SK-N-MC (cell line): ENCODE measurements at places on chromosomes 4 and X.

DNA sequence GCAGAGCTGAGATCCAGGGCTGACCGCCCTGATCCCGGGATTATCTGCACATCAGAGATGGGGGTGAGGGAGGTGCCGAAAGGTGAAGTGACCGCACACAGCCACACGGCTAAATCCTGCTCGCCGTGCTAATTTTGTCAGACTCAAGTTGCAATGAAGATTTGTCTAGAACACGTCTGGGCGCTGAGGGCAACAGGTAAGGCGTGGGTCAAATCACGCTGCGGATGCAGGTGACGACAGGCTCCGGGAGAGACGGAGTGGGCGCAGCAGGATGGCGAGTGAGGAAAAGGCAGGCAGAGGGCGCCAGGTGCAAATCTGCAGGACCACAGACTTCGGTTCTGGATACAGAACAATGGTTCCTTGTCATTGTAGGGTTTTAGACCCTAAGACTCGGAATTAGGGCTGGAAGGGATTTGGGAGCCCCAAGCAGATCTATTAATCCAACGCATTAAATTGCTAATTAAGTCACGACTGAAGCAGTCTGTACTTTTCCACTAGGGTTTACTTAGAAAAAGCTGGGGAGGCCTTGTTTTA, 1.9 kb upstream of the TBC1D14 start:
- no peak for DNase-seq

GRCh38 chrX:118574666-118575065, 79.1 kb downstream of the DOCK11 start:
- DNase-seq = no peak

DNA sequence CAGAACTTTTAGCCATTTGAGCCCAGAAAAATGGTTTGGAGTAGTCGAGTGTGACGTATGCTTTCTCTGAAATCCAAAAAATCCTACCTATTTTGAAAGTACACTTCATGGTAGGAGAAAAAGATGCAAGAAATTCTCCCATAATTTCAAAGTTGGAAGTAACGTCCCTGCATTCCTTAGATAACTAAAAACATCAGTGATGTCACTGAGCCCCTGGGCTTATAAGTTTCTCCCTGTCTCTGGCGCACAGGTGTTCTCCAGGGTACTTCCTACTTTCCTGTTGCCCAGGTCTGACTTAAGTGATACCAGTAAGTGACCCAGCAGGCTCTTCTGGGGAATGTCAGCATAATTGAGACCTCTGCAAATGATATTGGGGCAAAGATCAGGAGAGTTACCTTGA, 90.5 kb upstream of the WDR1 start:
- DNase-seq = no peak

DNA sequence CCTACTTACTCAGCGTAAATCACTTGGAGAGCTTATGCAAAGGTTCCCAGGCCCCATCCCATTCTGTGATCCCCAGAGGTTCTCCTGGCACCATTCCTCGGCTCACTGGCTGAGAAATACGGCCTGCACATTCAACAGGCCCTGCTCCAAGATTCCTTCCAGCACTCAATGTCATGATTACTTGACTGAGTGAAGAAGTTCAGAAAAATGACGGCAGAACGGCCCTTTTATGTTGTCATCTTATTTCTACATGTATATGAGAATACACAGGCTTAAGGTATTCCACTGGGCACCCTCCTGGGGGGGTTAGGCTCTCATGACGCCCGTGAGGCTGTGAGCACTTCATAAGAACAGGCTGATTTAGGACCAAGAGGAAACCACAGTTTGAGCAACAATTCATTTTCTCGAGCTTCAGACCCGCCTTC, 190.6 kb downstream of the NSUN7 start:
- no peak for DNase-seq

DNA sequence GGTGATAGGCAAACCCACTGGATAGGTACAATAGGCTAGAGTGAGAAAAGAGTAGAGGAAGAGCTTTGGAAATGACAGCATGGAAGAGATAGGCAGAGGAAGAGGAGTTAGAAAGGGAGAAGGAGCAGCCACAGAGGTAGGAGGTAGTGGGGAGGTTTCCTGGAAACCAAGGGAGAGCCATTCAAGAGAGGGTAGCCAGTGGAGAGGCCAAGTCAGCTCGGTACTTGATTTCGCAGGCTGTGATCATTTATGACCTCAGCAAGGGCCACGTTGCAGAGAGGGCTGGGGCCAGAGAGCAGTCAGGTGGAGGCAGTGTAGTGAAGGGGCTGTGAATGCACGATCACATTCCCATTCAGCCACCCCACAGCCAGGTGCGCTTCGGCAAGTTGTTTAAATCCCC, 76.0 kb downstream of the TMEM131L start:
- DNase-seq = no peak

- no peak for DNase-seq
Observed at GRCh38 chr4:179028321-179028720, 1586.1 kb upstream of the AGA start.

DNA sequence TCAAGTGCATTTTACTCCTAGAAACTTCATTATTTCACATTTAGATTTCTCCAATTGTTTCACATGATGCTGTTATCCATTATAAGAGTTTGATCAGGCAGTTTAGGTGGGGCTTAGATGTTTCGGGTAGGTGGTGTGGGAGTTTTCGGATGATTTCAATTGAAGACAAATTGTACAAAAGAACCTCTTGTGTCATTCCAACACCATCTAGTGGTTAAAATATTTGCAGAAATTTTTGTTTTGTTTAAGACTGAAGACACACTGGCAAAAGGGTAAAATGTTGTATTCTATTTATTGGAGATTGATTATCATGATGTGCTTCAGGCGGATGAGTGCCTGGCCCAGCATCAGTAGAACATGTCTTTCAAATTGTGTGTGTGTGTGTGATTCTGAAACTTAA, 212.7 kb downstream of the SH3BGRL start:
- DNase-seq = no peak

DNA sequence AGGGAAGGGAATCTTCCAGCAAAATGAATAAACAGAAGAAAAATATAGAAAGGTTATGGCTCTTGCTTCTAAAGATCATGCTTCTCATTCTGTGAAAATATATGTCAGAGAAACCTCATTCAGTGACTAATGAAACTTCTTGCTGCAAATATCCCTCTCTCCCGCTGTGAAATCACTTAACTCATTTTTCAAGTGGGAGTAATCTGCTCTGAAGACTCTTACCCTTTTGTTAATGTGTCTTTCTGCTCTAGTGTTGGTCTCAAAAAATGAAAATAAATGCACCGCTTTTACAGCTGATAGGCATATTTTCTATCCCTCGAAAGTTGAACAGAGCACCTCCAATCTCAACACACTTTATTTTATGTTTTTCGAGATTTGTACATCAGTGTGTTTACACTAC, 252.3 kb downstream of the NLGN4X start:
- no peak for DNase-seq

GRCh38 chr4:178174756-178175155, 732.5 kb upstream of the AGA start:
- no peak for DNase-seq
